Activated CD4-positive, alpha-beta T cell treated with anti-CD3 and anti-CD28 coated beads, Interleukin-2, amount 50 U/mL, for 48 hours (primary cell): ENCODE measurements at places on chromosomes 4 and X.

- DNase-seq, result no peak
These were observed 2.6 kb upstream of the DOCK11 start for GRCh38 chrX:118493016-118493415.

DNA sequence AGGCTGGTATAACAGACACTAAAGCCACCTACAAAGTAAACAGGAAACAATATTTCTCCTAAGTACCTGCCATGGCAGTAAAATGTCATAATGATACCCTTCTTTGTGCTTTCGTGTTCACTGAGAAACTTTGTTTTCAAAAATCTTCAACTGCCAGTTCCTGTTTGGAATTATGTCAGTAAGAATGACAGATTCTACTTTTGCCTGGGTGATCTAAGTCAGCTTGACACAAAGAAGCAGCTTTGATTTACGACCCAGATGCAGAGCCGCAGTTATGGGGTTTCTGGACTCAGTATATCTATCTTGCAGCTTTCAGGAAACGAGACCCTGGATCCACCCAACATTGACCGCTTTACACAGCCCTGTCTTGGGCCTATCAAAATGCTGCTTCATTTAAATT lies 71.2 kb downstream of the SNX25 start:
- DNase-seq, result no peak

DNA sequence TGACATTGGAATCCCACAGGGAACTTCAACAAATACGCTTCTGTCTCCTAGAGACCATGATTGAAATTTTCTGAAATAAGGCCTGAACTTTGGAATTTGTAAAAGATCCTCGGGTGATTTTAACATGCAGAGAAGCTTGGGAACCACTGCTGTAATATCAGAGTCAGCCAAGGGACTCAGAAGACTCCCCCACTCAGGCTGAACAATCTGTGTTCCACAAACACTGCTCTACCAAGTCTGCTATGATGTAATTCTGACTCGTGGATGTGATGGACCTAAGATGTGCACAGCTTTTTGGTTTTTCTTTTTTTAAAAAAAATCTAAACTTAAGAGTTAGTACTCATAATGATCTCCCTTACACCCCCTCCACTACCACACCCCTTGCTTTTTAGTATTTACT lies 26.0 kb downstream of the LRP2BP start:
- no peak for DNase-seq

DNA sequence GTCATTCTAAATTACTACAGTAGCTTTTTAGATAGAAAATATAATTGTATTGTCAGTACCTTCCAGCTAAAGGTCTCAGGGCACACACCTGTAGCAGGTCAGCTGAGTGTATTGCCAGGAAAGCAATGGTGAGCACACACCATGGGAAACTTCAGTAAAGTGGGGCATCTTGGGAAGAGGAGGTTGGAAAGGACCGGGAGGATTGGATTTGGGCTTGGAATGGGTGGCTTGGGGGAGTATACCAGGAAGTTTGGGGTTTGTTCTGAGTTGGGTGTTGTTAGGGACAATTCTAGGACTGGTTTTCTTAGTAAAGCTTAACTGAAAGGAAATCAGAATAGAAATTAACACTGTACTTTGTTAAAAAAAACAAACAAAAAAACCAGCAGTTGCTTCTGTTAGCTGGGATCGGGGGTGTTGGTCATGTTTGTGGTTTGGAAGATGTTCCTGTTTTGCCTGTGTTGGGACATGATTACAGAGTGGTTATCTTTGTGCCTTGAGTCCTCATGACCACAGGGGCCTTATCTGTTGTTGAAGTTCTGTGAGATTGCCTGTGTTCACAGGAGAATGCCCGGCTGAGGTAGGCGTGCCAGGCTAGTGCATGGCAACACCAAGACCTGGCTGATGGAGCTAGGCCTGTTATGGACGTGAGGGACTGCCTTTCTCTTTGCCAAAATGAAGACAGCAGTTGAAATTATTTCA lies 35.1 kb downstream of the PRIMPOL start:
- no peak for DNase-seq

DNA sequence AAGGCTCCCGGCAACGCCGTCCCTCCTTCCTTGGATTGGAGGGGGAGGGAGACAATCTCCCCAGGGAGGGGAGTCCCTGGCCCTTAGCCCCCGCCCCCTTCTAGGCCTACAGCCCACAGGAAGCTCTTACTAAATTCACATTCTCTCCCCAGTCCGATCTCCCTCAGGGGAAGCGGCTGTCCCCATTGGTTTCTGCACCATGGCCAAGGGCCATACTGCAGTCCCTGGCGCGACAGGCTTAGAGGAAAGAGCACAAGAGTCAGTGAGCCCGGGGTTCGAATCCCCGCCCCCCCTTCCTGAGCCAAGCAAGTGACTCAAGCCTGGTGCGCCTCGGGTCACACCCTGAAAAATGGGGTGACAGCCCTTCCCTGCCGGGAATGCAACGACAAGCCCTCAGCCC lies 1.1 kb downstream of the ABLIM2 start:
- DNase-seq, result no peak

DNA sequence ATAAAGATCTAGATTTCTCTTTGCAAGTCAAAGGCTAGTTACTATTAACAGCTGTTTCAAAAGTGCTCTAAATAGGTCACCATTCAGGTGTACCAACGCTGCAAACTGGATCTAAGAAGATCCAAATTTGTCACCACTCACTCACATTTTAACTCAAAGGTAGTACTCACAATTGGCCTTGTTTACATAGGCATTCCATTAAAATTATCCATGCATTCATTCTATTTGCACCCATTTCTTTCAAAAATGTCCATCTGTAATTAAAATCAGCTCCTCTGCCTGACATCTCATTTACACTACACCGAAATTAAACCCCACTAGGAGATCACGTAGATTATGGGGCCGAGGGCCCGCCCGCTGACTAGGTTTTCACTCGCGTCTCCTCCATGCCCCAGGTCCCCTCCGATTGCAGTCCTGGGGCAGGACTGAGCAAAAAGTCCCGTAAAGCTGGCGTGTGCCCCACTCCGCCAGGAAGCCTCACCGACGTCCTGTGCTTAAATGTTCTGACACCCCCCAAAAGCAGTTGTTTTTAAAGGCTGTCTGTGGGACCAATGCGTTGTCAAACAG lies 1.3 kb upstream of the ING2 start:
- DNase-seq, result no peak

DNA sequence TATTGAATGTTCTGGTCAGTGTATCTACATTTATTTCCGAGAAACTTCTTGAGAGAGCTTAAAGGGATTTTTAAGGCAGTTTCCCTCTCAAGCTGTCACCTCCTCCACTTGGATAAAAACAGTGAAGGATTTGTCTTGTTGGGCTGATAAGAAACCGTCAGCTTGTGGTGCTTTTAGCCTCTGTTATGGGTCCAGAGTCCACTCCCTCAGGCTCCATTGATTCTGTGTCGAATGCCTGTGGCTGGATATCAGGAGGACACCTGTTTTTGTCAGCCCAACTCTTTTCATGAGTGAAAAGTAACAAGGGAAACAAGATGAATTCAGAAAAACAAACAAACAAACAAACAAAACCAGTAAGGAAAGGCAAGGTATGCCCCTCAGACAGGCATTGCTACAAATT lies 12.4 kb downstream of the CLCN4 start:
- no peak for DNase-seq

GRCh38 chr4:139768896-139769295 lies 103.3 kb downstream of the MGST2 start:
- DNase-seq, result no peak
